ENCODE measurements at places on chromosomes 11 and 22.
A peak's percentile ranks its signal among the peaks of the same experiment; 100 is the strongest.

DNA sequence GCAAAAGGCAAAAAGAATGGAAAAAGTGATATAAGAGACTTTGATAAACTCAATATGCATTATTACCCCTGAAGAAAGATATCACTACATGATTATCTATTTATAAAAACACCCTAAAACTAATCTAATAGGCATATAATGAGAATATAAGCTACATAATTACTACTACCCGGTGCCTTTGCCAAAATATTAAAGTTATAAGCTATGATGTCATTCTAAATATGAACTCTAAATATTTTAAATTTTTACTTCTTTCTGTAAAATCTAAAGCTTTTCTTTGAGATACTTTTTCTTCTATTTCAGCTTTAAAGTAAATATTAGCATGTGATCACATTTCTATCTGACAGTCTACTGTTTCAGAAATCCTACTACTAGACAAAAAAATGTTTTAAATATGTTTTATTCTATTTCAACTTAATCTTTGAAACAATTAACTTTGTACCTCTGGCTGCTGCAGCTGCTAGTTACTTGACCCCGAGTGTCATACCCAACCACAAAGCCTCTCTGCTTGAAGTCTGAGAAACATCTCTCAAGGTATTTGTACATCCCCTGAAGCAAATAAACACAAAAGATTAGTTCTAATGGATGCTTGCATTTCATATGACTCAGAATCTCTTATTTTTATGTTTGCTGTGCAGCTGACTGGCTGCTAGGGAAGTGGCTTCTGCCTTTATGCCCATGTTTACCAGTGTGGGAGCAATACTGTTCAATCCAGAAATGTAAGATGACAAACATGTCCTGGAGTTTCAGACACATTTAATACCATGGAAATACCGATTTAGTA, 26.8 kb downstream of the PGM2L1 start:
- DNase-seq = peak; percentile 43

GRCh38 chr11:134646561-134646960, 234.5 kb upstream of the B3GAT1 start:
- DNase-seq = no peak

DNA sequence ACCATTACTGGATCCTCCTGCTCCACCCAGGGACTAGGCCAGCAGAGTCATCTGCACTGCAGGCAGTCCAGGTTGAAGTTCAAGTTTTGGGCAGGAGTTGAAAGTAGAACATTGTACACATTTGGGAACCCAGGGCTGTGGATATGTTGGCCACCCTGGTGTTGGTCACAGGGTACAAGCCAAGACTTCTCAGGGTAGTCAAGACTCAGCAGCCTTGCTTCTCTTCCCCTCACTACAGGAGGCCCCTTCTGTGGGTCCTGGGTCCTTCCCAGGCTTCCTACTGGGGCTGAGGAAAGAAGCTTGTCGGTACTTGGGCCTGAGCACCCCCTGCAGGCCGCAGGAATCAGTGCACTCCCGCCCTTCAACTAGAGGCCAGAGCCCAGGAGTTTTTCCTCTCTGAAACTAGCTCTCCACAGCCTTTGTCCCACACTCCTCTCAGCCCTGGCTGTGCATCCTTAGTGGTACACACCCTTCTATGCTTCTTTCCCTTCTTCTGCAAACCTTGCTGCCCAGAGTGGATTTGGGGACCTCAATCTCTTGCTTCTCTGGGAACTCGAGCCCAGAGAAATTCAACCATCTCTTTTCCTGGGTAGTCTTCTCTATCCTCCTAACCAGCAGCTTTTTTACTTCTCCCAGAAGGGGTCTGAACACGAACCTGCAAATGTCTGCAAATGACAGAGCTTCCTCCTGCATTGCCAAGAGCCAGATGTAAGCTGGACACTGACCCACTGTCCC, 2.6 kb upstream of the HPX start:
- DNase-seq = no peak

DNA sequence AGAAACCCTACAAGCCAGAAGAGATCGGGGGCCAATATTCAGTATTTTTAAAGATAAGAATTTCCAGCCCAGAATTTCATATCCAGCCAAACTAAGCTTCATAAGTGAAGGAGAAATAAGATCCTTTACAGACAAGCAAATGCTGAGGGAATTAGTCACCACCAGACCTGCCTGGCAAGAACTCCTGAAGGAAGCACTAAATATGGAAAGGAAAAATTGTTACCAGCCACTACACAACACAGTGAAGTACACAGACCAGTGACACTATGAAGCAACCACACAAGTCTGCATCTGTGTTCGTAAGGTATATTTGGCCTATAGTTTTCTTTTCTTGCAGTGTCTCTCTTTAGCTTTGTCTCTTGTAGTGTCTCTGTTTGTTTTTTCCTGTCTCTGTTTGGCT, 29.0 kb downstream of the TMEM225 start:
- DNase-seq = no peak

All from AG09309 (cell line).